Aorta (tissue), 5 donors: ENCODE measurements at places on chromosomes 1 and 21. TPM values are rescaled to one million over a fixed set of nuclear protein-coding genes. Genes with fewer than 3 reads are reported as not detected.

DNA sequence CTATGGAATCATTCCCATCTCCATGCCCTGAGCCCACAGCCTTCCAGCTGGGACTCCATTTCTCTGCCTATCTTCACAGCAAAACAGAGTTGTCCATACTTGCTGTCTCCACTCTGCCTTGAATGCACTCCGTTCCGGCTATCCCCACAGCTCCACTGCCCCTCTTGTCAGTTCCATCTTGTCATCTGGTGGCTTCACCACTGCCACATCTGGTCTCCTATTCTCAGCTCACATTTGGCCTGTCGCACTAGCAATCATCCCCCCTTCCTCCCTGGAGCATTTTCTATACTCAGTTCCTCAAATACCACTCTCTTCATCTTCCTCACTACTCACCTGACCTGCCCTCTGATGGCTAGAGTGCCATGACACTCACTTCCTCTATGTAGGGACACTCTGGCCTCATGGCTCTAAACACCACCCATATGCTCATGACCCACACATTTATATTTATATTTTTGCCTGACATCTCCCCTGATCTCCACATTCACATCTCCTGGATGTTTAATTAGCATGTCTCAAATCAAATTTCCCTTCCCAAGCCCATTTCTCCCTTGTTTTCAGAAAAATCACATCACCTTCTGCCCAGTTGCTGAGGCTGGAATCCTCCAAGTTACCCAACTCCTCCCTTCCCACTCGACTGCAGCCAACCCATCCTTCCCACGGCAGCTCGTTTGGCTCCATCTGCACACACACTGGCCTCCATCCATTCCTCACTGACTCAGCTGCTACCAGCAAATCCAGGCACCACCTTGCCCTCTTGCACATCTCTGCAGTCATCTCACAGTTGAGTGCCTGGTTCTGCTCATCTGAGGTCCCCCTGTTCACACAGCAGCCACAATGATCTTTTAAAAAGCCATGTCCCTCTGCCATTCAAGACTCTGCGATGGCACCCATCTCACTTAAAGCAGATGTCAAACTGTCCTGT is 6.1 kb downstream of the ZNF692 start:
- peaks cover 4% of the 10 kb centered on the region for H3K36me3 ChIP-seq
- DNase-seq, result no peak
- no peaks in the 10 kb centered on the region for H3K4me1 ChIP-seq
- no peak overlapping the region for H3K4me3 ChIP-seq
- no peaks in the 10 kb centered on the region for H3K27me3 ChIP-seq
- no peak overlapping the region for H3K27ac ChIP-seq

ALPL gene
- total RNA-seq, result 22.3 TPM

- no peaks in the 10 kb centered on the region for H3K4me1 ChIP-seq
- no peak for DNase-seq
- H3K27me3 ChIP-seq, result no peaks in the 10 kb centered on the region
Measured at GRCh38 chr1:31159869-31160611, 79.6 kb downstream of the NKAIN1 start.

SPEN gene
- 102 TPM for total RNA-seq

- peaks cover 2% of the 10 kb centered on the region for H3K36me3 ChIP-seq
- no peaks in the 10 kb centered on the region for H3K27me3 ChIP-seq
- H3K4me1 ChIP-seq, result peaks cover 11% of the 10 kb centered on the region
- DNase-seq, result no peak
- H3K27ac ChIP-seq, result peak overlapping the region; percentile 95
- H3K4me3 ChIP-seq, result no peak overlapping the region
Measured at GRCh38 chr1:201911826-201912571, 23.3 kb downstream of the SHISA4 start.

- H3K36me3 ChIP-seq, result peaks cover 6% of the 10 kb centered on the region
- H3K4me3 ChIP-seq, result no peak overlapping the region
- H3K27me3 ChIP-seq, result no peaks in the 10 kb centered on the region
- no peaks in the 10 kb centered on the region for H3K4me1 ChIP-seq
- H3K27ac ChIP-seq, result no peak overlapping the region
Measured at GRCh38 chr1:209829716-209830115, 1.9 kb downstream of the UTP25 start.
